ENCODE measurements at places on chromosomes 2 and 18. TPM values are rescaled to one million over a fixed set of nuclear protein-coding genes. Genes with fewer than 3 reads are reported as not detected.

Gene CD8A
- polyA plus RNA-seq, result 1.2 TPM

DNA sequence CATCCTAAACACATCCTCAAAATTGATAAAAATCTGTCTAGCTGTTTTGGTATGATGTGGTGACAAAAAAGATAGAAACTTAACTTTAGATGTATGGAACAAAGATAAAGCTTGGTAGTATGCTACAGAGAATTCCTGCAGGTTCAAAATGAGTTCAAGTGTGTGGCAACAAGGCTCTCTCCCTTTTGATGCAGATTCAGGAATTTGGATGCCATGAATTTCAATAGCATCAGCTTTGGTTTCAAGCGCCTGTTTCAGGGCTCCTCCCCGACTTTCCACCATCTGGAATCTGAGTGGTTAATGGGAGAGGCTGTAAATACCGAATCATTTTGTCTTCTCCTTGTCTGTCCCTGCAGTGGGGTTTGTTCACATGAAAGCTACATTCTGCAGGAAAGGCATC, 180.6 kb downstream of the MTX2 start:
- DNase-seq, result no peak

DNA sequence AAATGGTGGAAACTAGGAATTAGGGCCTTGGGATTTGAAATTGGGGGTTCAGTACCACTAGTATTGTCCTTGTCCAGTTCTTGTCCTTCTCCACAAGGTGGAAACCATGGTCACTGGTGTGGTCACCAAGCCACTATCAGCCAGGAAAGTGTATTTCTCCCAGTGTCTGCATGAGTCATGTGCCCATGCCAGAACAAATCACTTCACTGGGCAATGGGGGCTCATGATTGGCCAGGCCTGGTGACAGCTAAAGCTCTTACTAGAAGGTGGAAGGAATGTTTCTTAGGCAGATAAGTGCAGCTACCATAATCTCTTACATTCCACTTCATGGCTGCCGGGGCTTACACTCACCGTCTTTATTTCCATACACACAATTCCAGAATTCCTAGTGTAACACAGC, 124.8 kb upstream of the TACR1 start:
- no peak for DNase-seq

Gene SRSF7
- polyA plus RNA-seq, result 232 TPM

Gene NETO1
- 0.39 TPM for polyA plus RNA-seq

GRCh38 chr2:73920577-73921545, 5.8 kb upstream of the DGUOK start:
- no peak for DNase-seq

GRCh38 chr2:123453772-123454171, 571.3 kb upstream of the CNTNAP5 start:
- no peak for DNase-seq

Gene CETN1
- not detected for polyA plus RNA-seq

DNA sequence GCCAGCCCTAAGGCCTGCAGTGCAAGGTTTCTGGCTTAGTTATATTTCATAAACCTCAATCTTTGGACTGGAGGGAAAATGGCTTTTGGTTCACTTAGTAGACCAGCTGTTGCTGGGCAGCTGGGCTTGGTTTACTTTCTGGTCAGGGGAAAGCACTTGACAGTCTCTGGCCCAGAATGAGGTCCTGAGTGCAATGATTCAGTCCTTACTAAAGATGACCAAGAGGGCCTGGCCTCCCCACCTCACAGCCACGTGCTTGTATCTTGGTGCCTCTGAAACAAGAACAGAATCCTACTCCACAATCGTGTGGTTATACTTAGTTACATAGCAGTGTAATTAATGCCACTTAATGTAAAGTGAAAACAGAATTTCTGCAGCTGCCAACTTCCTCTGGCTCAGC, 325.5 kb upstream of the MEIS1 start:
- no peak for DNase-seq

Gene CCDC121
- polyA plus RNA-seq, result 11.6 TPM

Gene IFIH1
- 14.2 TPM for polyA plus RNA-seq

DNA sequence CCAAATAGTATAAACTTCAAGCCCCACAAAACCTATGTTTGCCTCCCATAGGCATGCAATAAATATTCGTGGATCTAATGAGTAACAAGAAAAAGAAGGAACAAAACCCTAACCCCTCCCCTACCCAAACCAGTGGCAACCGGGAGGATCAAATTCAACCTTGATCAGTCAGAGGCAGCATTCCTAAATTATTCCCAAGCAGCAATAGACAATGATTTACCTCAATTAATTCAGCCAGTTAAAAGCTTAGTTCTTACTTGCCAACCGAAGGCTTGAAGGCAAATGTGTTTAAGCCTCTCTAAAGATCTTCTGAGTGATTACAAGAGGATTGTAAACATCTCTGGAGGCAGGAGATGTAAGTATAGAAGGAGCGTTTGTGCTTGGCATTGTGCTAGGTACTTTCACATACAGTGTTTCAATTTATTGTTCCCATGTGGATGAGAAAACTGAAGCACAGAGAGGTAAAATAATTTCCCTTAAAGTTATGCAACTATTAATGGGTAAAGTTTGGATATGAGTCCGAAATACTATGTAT, 197.7 kb downstream of the MTX2 start:
- DNase-seq, result no peak

GRCh38 chr18:59040770-59041148, 98.9 kb upstream of the SEC11C start:
- no peak for DNase-seq

GRCh38 chr18:9108911-9109310, 6.4 kb downstream of the NDUFV2 start:
- DNase-seq, result no peak

GRCh38 chr2:219421323-219421722, 3.1 kb downstream of the DES start:
- DNase-seq, result no peak

GRCh38 chr2:169845016-169845415, 17.8 kb downstream of the UBR3 start:
- no peak for DNase-seq

DNA sequence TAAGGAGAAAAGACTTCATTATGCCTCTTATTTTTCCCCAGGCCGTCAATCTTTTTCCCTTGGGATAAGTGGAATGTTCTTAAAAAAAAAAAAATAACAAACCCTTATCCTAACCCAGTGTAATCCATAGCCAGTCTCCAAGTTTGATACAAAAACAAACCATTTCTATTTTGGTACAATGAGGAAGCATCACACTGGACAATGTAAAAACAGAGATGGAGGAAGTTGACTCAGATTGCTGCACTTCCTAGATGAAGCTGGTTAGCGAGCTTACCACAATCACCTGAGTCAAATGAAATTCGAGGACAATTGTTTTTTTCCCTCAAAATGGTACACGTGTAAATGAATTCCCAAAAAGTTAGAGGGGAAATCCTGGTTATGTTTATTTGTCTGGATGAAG, 259.7 kb downstream of the TCF4 start:
- DNase-seq, result no peak

- DNase-seq, result no peak
Observed at GRCh38 chr2:179850188-179850587, 11.2 kb downstream of the ZNF385B start.

DNA sequence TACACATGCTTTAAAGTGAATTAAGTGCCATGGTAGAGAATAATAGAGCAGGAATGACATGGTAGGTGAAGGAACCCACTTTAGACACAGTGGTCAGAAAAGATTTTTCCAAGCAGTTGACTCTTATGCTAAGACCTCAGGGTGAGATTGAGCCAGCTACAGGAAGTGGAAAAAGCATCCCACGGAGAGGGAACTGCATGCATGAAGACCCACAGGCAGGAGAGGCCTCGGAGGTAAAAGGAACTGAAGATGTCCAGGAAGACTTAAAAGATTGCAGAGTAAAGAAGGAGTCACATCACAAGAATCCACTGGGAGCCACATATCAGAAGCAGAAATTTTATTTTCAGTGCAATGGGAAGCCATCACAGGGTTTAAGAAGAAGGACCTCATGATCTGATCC, 499.2 kb upstream of the FAM98A start:
- DNase-seq, result no peak

DNA sequence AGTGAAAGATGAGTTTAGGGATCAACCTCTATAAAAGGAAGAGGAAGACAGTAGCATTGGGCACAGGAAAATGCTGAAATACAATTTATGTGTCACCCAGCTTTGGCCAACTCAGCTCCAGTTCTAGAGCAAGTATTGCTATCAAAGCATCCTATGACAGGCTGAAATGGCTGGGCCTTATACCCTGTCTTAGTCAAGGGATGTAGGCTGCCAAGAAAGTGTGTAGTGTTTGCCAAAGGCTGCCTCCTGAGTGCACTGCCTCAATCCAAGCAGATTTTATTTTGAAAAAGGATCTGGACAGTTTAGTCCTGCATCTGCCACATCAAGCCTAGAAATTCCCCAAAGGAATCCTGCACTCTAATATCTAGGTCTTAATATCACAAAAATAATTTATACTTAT, 359.9 kb upstream of the ZC3H15 start:
- DNase-seq, result no peak

Gene STARD6
- polyA plus RNA-seq, result not detected

Gene ANKRD30B
- not detected for polyA plus RNA-seq

DNA sequence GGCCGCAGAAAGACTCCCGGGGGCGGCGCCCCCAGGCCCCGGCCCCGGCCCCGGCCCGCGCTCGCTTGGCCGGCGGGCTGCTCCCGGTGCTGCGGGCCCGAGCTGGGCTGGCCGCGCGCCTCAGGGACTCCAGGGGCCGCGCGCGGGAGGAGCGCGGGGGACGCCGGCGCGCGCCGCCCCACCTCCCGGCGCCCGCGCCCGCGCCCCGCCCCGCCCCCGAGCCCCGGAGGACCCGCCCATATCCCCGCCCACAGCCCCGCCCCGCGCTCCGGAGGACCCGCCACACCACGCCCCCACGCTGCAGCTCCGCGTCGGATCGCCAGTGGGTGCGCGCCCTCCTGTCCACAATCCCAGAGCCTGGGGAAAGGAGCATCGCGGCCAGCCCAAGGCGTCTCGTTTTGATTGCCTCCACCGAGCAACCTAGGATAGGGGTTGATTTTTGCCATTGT, at the start of gene PARD6G:
Gene PARD6G (minus strand): TSS at position 122 of the 449 bp plus-strand sequence. CDS start 166 bp downstream, outside the sequence.
- DNase-seq, result peak; percentile 70

Gene ADD2
- polyA plus RNA-seq, result 6.4 TPM

- no peak for DNase-seq
Observed at GRCh38 chr2:46862514-46862913, 53.1 kb downstream of the MCFD2 start.

Gene UGT1A3
- polyA plus RNA-seq, result not detected

DNA sequence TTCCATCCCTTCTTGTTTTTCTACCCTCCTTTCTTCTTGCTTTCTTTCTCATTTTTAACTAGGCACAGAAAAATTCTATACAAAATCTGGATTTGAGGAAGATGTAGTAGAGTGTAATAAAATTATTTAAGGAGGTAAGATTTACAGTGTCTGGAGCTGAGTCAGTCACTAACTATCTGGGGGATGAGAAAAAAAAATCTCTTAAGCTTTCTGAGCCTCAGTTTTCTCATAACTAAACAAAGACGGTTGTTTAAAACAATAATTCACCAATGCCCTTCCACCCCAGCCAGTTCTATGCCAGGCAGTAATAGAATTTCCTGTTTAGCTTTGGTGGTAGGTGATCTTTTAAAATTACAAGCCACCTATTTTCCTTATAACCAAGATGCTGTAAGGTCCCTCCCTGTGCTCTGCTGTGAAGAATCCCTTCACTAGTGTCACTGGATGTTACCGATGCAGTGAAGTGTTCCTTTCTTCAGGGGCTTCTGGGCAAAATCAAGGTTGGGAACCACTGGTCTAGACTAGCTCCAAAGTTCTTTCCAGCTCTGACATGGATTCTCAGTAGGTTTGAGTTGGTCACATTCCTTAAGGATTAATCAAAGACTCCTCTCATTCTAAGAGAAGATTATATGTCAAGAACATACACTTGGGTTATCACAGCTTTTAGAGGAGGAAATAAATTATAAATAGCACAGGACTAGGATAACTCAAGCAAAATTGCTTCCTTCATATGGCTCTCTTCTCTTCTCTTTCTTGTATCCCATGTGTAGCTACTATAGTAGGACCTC, 289.0 kb downstream of the CDH2 start:
- DNase-seq, result no peak

Gene SCYGR4
- not detected for polyA plus RNA-seq

GRCh38 chr2:149028891-149029290, 9.6 kb upstream of the LYPD6B start:
- no peak for DNase-seq

GRCh38 chr2:224523626-224524577, 61.3 kb downstream of the CUL3 start:
- no peak for DNase-seq

DNA sequence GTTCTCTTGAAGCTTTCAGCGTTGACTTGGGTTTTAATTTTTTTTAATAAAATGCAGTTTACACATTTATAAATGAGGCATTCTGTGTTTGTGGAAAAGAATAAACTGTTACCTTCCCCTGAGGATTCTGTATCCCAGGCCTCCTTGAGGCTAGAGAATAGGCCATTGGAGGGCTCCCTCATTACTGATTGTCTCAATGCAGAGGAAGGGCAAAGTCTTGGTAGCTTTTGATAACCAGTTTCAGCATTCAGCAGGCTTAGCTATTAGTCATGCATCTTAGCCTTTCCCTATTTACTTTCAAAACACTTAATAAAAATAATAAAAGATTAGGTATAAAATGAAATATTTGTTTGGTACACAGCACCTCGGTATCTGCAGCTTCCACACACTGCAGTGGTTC, 58.1 kb upstream of the OTX1 start:
- DNase-seq, result no peak

DNA sequence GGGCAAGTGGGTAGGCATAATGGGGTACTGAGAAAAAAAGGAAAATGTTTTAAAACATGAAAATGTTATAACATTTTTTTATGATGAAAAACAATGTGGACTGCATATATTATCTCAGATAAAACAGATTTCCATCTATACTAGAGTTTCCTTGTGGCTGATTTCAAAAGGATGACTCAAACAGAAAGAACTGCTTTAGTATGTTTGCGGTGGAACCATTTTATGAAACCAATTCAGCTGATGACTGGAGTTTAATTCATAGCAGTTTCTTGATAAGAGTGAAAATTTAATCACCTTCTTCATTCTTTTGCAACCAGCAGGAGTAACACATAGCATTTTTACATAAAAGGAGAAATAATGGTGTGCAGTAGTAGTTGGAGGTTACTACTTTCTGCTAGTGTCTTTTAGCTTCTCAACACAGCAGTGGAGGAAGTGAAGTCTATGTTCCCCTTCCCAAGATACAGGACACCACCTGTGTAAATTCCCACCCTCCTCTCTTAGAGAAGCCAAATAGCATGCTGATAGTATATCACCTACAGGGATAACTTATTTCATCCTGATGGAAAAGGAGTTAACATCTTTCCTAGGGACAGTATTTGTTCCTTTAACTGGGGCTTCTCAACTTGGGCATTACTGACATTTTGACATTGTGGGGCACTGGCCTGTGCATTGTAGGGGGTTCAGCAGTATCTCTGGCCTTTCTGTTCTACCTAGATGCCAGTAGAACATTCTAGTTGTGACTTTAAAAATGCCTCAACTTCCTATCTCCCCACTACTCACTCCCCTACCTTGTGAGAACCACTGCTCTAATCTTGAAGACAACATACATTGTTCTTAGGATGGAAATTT, 29.9 kb downstream of the PELI1 start:
- DNase-seq, result no peak

- DNase-seq, result no peak
Observed at GRCh38 chr18:67222887-67223286, 293.6 kb downstream of the DSEL start.

- DNase-seq, result no peak
Observed at GRCh38 chr2:65867446-65867845, 435.0 kb upstream of the SPRED2 start.

GRCh38 chr2:68594674-68595492, 48.5 kb upstream of the PROKR1 start:
- no peak for DNase-seq

Gene CCDC150
- polyA plus RNA-seq, result 18.8 TPM

Data from right lung (tissue), 10 donors.